ENCODE measurements at places on chromosomes 5 and 9.

GRCh38 chr5:140348104-140348503 is 1.7 kb upstream of the HBEGF start:
- no peak for DNase-seq

DNA sequence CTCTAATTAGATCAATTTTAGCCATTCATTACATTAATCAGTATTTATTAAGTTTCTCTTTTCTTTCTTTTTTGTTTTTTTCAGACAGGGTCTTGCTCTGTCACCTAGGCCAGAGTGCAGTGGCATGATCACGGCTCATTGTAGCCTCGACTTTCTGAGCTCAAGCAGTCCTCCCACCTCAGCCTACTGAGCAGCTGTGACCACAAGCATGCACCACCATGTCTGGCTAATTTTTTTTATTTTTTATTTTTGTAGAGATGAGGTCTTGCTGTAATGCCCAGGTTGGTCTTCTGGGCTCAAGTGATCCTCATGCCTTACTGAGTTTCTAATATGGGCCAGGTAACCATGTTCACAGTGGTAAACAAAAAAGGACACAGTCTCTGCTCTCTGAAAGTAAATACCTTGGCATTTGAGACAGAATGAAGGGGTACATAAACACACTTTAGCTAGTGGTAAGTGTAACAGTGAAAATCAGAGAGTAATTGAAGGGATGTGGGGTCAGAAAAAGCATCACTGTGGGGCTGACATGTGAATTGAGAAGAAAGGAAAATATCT is 336.3 kb downstream of the ADGRV1 start:
- DNase-seq: no peak

DNA sequence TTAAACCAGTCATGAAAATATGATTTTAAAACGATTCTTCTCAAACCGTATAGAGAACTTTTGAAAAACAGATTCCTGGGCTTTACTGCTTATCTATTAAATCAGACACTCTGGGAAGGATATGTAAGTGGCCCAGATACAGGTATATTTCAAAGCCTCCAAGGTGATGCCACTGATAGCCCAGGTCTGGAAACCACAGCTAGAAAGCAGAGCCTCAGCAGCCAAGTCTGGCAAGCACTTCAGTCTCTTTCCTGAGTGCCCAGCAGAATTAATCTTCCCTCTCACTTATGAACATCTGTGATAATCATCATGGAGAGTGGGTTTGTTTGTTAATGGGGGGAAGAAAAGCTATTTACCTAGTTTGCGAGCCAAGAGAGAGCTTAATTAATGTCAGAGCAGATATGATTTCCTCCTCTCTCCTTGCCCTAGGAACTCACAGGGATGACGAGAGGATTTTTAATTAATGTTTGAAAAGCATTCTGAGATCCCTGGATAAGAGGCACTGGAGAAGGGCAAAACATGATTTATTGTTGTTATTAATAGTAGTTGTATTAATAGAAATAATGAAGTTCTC is 368.4 kb downstream of the TLE1 start:
- no peak for DNase-seq

DNA sequence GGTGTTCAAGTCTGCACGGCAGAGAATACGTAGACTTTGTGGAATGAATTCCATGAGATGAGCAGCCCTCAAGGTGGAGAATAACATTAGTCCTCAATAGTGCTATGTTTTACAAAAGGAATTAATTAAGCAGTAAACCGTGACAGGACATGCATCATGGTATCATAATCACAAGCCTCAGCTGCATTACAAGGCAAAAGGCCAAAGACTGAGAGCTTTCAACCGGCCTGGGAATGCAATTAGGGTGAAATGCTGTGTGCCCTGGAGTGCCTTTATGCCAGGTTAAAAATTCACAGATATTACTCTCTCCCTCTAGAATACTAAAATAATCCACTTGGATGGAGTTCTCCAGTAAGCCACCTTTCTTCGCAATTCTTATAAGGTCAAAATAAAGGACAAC is 270.6 kb downstream of the MLLT3 start:
- DNase-seq: no peak

DNA sequence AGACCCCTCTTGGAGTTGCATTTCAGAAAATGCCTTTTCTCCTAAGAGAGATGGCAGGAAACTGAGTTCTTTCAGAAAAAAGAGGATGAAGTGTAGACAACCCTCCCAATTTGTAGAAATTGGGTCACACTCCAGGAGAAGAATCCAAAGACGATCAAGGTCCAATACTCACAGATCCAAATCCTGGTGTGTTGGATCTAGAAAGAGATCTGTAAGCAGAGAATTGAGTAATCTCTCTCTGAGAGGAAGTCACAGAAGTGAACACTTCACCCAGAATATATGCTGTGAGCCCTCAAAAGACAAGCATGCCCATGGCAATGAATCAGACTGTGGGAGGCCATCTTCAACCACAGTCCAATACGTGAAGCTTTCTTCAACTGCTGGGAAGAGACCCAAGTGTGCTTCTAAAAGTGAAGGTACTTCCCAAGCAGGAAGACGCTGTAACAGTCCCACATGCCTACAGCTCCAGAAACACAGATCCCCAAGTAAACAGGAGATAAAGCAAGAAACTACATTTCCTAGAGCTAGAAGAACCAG is 182.7 kb downstream of the SMC2 start:
- no peak for DNase-seq

DNA sequence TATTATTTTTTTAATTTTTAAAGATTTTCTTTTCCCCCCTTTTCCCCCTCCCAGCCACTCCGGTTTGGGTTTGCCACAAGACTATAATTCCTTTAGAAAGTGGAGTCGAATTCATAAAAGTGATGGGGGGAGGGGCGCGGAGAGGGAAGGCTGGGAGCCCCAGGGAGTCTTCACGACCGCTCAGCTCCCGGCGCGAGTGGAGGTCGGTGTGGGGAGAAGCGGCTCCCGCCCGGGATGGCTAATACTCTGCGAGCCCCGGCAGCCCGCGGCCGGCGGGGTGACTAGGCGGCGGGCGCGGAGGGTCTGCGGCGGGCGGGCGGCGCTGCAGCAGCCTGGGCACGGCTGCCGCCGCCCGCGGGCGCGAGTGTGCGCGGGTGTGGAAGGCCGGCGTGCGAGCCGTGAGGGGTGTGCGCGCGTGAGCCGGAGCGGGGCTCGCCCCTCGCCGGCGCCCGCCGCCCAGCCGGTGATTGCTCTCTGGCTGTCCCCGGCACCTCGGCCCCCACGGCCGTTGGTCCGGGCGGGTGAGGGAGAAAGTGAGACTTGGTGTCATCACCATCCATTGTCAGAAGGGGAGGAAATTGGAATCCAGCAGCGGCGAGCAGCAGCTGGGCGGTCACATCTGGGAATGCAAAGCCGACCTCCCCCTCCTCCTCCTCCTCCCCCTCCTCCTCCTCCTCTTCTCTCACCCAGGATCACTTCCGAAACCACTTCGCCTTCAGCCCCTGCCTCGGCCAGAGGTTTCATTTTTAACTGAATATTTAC is at the start of gene PARP8:
PARP8 (plus strand) TSS at position 377 of the 762 bp plus-strand sequence. CDS start 459 bp downstream, outside the sequence.
- DNase-seq: peak; percentile 84

DNA sequence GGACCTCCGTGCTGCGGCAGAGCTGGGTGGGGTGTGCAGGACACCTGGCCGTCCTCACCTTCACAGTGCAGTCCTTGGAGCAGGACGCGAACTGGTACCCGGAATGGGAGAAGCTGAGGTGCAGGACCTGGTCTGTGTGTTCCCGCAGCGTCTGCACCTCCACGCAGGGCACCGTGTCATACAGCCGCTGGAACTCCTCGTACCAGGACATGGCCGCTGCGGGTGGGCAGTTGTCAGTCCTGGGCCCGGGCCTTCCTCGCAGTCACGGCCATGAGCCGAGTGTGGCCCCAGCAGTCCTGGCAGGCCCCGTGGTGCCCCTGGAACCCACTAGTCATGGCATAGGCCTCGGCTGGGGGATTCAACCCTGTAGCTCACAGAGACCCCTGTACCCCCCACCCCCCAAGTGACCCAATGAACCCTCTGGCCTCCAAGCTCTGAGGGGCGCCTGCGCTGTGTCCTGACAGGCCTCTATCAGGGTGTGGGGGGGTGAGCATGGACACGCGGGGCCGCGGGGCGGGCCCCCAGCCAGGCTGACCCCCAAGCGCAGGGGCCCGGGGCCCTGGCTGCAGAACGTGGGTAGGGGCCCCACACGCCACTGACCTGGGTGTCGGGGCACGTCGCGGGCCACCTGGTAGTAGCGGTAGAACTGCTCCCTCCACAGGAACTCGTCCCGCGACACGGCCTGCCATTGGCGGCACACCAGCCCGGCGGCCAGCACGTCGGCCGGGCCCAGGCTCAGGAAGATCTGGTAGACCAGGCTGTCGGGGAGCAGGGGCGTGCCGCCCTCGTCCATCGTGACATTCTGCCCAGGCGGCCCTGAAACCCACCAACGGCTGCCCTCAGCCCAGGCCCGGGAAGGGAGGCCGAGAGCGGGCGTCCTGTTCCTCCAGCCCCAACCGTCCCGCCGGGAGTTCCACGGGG is 987 bp downstream of the FBXW5 start:
- DNase-seq: peak; percentile 50

GRCh38 chr9:114849450-114849849 is 43.6 kb upstream of the TNFSF15 start:
- DNase-seq: no peak

GRCh38 chr9:69293156-69293555 is 31.9 kb upstream of the ENTREP1 start:
- DNase-seq: no peak

GRCh38 chr5:170327829-170328228 is 30.3 kb upstream of the LCP2 start:
- no peak for DNase-seq

GRCh38 chr9:36053971-36054370 is 17.3 kb downstream of the RECK start:
- no peak for DNase-seq

DNA sequence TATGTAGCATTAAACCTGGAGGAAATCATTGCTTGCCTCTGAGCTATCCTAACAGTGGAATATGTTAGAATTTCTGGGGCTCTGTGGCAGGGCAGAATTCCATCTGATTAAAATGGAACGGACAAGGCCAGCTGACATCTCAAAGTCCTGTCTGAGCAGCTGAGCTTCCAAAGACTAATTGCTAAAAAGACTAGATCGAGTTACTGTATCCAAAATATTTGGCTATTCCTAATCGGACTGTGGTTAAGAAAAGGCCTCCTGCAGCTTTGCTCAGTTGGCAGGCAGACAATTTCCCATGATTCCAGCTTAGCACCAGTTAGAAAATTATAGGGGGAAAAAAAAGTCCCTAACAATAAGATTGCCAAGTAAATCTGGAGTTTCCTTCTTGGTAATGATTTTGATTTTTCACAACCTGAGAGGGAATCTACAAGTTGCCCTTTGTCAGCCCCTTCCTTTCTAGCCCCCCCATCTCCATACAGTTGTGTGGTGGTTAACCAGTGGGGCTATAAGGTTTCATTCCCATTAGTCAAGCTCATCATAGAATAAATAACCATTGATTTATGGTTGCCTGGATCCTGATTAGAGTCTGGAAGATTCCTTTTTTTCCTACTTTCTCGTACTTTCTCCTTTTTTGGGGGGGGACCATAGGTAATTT is 26.4 kb downstream of the PTGR1 start:
- no peak for DNase-seq

DNA sequence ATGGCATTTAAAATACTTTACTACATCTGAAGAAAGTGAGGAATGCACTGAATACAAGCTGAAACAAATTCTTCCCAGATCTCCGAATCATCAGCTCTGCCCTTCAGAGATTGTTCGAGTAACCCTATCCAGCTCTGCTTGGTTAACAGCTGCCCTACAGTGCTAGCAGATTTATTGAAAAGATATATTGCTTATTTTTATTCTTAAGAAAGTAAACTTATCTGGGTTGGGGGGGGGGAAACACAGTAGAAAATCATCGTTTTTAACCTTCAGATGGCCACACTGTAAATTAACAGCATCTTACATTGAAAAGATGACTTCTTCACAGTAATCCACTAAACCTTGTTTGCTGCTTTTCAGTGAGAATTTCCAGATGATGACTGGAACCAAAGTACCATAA is 210.8 kb downstream of the NFIB start:
- DNase-seq: no peak

- peak; percentile 56 for DNase-seq
These were observed 142.6 kb upstream of the LMX1B start for GRCh38 chr9:126471084-126471624.

- no peak for DNase-seq
These were observed 1.8 kb upstream of the WDR31 start for GRCh38 chr9:113341712-113342410.

DNA sequence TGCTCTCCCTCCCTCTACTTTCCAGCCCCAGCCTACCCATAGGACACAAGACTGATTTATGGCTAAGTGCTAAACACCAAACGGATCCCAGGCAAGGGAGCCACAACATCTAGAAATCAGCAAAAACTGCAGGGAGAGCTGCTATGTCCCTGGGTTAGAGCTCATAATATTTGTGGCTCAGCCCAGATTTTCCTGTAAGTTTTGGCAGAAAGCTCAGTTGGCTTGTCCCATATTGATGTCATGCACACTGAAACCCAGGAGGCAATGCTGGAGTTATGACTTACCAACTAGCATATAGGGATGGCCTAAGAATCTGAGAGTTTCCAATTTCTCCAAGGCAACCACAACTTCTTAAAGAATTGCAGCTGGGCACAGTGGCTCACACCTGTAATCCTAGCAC is 44.7 kb upstream of the MYOT start:
- DNase-seq: no peak

DNA sequence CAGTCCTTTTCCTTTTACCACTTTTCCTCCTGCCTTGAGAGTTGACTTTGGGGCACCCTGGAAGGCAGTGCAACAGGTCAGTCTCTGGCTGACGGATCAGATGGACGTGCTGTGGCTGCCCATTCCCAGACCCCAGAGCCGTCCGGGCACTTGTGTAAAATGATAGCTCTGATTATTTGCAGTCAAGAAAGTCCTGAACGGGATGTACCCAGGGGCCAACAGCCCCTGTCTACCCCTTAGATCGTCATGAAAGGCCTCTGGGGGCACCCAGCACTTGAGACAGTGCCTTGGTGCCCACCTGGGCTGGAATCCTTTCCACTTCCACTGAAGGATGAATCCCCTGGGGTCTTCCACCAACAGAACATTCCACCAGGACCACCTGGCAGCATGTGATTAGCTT is 17.7 kb upstream of the ANGPTL2 start:
- DNase-seq: no peak

GRCh38 chr9:129863059-129863690 is 27.9 kb downstream of the USP20 start:
- DNase-seq: peak; percentile 85

GRCh38 chr9:84218322-84218721 is 122.2 kb downstream of the SLC28A3 start:
- no peak for DNase-seq

DNA sequence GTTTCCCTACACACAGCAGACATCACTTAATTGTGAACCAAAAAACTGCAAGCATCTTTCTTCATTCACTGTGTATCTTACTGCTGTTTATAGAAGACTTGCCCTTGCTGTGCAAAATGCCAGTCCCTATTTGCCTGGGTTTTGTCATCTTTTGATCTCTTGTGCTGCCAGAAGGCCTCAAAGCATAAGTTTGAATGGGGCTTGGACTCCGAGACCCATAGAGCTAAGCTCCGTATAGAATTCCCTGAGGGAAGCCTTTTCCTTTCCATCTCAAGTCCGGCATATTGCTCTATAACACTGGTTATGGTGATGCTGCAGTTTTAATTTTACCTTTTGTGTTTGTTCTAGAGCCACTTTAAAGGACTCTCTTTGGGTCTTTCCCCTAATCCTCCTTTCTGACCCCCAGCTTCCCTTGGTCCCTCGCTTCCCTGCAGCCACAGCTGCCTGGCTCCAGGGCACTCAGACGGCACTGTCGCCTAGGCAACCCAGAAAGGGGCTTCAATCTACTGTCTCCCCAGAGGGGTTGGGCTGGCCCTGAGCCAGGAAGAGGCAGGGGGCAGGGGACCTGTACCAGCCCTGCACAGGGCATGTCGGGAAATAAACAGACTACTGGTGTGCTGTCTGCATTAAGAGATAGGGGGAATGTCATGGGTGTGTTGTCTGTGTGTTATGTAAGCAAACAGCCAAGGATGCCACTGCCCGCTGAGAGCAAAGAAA is 73.4 kb upstream of the MELK start:
- no peak for DNase-seq
